Endodermal cell (in vitro differentiated cells): ENCODE measurements at places on chromosomes 3 and 15.

- DNase-seq: peak; percentile 12
Observed at GRCh38 chr3:134072881-134073582, 43.3 kb upstream of the SLCO2A1 start.

DNA sequence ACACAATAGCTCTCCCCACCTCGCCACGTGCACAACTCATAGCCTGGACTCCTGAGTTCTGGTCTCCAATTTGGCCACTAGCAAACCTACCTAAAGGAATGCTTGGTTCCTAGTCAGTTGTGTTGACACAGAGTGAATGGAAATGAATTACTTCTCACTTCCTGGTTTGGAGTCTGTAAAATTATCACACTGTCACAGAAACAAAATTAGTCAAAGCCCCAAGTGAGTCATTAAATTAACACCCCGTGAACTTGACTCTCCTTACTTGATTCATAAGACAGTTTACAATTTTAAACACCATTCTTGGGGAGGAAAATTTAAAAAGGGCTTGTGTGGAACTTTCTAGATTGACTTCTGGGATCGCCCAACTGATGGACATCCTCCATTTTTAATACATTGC is 276.2 kb upstream of the CTNNB1 start:
- DNase-seq: no peak

- no peak for DNase-seq
Observed at GRCh38 chr3:43390255-43390588, 103.9 kb downstream of the SNRK start.

DNA sequence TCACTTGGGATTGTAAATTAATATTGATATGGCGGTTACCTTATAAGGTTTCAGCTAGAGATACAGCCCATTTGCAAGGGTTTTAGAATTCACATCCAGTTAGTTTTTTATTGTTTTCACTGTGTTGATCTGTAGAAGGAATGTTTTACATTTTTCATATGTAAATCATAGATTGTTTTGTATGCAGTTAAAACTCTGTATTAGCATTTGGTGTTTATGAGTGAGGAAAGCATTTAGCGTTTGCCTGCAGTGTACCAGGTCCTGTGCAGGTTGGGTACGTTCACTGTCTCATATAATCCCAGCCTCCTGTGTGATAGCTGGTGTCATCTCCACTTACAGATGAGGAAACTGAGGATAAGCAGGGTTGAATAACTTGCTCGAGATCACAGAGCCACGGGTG is 23.8 kb downstream of the MAP6D1 start:
- DNase-seq: no peak

DNA sequence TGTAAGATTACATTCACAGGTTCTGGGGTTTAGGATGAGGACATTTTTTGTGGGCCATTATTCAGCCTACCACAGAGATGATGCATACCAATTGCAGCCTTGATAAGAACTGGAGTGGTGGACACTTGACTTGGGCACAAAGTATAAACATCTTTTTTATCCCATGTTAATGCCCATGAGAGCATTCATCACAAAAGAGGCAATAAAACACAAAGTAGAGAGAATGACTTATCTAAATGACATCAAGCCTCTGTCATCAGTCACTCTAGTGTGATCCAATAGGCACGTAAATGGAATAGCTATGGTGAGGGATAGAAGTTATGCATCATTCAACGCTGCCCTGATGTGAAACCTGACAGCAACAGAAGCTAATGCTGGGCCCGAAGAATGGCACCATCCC is 25.8 kb downstream of the VEPH1 start:
- DNase-seq: no peak

DNA sequence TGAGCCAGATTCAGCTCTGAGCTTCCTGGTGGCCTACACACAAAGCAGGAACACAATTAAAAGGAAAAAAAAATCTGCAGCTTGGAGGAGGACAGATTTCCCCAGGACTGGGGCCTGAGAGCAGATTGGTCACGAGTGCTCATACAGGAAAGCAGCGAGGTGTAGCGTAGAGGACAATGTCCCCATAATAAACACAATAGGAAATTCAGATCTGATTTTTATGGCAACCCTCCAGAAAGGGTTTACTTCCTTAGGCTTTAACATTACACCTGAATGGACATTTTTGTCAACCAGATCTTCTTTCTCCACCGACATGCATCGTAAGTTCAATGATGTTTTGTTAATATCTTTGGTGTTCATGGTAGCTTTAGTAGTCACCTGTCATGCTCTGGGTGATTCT is 23.3 kb downstream of the SLC6A20 start:
- no peak for DNase-seq

GRCh38 chr3:71585887-71586809 is 2.6 kb upstream of the FOXP1 start:
- no peak for DNase-seq

GRCh38 chr15:83282776-83283137 is 1.7 kb downstream of the BNC1 start:
- no peak for DNase-seq

GRCh38 chr15:67765701-67766100 is 59.6 kb upstream of the SKOR1 start:
- DNase-seq: no peak

DNA sequence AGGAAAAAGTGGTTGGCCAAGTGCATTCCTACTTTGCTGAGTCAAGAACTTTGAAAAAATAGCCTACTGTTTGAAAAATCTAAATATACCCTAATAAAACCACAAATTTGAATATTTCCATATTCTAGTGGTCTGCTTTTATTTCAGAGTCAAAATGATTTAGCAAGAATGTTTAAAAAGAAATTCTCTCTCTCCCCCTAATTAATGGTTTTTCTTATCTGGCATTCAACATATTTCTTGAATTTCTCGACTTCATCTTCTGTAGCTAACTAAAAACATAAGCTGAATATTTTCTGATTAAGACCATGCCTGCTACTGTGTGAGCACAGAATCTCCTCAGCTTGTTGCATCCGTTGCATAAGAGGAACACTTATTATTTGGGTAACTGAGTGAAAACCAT is 563.5 kb upstream of the TBL1XR1 start:
- no peak for DNase-seq

DNA sequence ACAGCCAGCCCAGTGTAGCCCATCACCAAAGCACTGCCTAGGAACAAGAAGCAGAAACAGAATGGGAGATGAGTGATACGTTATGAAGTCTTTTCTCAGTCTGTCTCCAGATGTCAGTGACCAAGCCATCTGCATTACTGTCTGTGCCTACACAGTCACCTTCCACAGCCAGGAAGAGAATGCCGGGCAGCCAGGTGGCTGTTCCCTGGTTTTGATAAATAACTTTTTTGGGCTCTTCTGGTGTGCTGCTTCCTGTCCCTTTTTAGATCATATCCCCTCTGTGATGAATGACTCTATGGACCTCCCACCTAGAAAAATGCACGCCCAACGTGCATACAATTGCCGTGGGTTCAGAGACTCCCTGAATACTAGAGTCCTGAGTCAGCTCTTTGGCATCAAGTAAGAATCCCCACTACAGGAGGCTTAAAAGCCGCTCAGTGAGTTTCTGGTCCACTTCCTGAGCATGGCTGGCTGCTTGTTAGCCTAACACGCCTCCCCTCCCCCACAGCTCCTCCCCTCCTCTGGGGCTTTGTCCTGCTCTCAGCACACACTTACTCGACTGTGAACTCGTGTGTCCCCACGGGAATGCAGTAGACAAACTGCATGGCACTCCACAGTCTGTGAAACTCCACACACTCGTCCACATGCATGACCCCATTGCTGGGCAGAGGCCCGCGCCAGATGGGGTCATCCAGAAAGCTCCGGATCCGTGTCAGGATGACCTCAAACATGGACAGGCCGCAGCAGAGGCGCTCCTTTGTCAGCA is 34.7 kb downstream of the NIPA2 start:
- DNase-seq: peak; percentile 76

GRCh38 chr3:182692695-182693094 is 100.6 kb upstream of the ATP11B start:
- no peak for DNase-seq

GRCh38 chr3:172711454-172711795 is 558 bp upstream of the NCEH1 start:
- DNase-seq: no peak

- DNase-seq: no peak
Observed at GRCh38 chr15:33671456-33671855, 296.8 kb upstream of the CHRM5 start.

- DNase-seq: no peak
Observed at GRCh38 chr3:113741086-113741485, 5.0 kb downstream of the NAA50 start.

GRCh38 chr3:171712171-171712938 is 97.9 kb downstream of the PLD1 start:
- DNase-seq: no peak

GRCh38 chr3:53035825-53036619 is 9.9 kb downstream of the SFMBT1 start:
- DNase-seq: no peak

DNA sequence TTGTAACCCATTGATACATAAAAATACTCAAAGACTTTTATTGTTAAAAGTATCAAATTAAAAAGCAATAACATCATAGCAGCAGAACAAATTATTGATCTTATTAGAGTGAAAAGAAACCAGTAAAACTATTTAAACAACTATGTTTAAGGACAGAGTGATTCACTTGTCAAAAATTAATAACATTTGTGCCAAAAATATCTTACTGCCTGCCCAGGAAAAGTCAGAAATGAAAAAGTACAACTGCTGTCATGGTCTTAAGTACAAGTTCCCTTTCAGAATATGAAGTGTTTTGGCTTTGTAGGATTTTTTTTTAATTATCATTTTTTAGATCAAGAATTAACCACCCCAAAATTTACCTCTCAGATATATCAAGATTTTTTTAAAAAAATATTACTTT is 3.4 kb downstream of the IFT57 start:
- no peak for DNase-seq

DNA sequence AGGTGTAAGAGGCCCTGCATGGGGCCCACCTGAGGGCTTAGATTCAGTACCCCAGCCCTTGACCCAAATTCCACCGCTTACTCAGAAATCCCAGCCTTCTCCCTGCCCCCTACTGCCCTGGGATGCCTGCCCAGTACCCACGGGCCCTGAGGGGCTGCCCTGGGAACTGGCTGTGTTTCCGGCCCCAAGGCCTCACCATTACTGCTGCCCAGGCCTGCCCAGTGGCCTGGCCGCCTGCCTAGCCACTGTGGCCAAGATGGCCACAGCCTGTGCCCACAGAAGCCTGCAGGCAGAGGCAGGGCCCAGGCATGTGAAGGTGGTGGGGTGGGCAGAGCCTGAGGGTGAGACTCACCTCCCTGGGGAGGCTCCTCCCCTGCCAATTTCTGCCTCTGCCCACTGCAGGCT is 6.1 kb upstream of the PRKCD start:
- DNase-seq: no peak

- DNase-seq: no peak
Observed at GRCh38 chr3:38129058-38129457, 7.9 kb downstream of the ACAA1 start.

- no peak for DNase-seq
Observed at GRCh38 chr3:157100608-157101396, 59.1 kb downstream of the CCNL1 start.

DNA sequence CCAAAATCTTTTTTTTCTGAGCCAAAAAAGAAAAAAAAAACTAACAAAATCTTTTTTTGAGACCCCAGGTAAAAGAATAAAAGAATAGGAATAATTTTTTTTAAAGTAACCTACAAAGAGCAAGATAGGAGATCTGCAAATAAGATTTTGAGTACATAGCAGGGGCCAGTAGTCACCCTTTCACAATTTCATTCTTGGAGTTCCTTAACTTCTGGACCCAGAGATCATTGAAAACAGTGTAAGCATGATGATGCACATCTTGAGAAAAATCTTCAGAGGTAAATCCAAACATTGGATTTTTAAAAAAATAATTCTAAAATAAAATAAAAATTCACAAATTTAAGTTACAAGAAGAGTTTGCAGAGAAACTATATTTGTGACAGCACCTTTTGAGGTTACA is 18.8 kb downstream of the TFRC start:
- DNase-seq: no peak

DNA sequence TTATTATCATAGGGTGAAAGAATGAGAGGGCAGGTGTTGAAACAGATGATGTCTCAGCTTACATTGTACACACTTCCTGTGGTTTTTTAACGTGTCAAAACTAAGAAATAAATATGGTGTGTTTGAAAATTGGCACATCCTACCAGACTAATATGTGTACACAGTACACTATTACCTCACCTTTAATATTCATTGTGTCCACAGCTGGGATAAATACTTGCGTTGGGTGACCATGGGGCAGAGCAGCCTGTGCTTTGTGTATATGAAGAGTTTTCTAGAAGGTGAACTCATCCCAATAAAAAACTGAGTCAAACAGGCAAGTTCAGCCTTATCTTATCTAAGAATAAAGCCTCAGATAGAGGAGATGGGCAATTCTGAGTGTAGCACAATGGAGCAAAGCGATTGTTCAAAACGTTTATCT is 17.3 kb downstream of the SUCNR1 start:
- no peak for DNase-seq

DNA sequence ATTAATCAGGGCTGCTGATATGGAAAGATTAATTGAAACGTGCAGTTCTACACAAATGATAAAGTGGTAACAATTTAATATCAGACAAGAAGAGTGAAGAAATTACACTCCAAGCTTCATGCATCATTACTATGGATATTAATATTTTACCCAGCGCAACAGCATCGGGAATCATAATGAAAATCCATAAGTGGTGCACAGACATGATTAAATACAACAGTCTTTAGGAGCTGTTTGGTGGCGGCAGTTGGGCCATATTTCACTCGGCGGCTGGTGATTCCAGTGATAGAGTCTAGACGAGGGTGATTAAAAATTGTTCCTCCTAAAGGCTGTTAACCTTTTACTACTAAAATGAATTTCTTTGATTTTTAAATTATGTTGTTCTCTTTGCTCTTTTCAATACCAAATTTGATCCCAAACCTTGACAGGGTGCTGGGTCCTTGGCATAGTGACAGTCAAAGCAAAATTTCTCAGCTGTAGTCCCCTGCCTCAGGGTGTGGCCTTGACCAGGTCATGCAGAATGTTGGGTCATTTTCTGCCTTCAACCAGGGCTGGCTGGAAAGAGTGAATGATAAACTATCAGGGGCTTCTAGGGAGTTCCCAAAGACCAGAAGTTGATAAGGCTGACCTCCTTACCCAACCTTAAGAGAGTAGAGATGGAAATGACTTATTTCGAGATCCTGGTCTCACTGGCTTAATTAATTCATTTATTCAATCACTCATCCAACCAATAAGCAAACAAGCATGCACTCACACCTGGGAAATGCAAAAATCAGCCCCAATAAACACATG is 392.0 kb downstream of the IL20RB start:
- DNase-seq: no peak

DNA sequence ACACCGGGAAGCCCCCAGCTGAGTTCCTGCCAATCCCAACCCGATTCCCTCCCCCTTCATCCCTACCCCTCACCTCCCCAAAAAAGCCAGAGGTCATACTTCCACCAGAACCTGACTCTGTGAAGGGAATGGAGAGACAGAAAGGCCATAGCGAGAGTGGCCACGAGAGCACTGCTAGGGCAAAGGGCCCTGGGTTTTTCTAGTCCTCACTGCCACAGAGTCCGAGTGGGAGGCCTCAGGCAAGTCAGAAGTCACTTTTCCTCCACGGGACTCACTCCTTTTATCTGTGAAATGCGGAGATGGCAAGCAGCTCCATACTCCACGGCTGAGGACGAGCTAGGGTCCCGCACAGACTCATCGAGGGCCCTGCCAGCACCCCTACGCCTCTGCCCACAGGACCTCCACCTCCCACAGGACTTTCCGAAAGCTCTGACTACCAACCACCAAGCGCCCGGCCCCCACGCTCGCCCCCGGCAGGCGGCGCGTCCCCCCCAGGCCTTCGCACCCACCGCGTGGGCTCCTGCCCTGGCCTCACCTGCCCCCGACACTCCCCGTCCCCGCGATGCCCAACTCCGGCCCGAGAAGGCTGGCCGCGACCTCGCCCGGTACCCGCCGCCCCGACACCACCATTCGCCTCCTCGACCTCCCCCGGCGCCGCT is 792 bp downstream of the ATP13A3 start:
- peak; percentile 68 for DNase-seq
